CD4-positive, alpha-beta T cell treated with Interleukin-10 for 1 hour (primary cell): ENCODE measurements at places on chromosomes 2 and 18.

DNA sequence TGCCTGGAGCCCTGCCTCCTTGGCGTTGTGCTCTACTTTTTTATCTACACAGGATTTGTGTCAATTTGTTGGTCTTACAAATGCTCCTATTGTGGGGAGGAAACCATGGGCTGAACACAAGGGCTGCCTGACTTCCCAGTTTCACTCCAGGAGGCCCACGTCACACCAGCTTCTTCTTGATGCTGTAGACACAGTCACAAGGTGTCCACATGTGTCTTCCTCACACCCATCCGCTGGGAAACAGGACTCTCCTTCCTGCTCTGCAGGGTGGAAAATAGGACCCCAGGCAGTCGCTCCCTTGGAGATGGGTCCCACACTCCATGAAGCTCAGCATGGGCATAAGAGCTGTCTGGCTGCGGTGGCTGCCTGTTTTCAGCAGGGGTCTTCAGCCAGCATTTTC lies 468.2 kb downstream of the EPHA4 start:
- no peak for DNase-seq

DNA sequence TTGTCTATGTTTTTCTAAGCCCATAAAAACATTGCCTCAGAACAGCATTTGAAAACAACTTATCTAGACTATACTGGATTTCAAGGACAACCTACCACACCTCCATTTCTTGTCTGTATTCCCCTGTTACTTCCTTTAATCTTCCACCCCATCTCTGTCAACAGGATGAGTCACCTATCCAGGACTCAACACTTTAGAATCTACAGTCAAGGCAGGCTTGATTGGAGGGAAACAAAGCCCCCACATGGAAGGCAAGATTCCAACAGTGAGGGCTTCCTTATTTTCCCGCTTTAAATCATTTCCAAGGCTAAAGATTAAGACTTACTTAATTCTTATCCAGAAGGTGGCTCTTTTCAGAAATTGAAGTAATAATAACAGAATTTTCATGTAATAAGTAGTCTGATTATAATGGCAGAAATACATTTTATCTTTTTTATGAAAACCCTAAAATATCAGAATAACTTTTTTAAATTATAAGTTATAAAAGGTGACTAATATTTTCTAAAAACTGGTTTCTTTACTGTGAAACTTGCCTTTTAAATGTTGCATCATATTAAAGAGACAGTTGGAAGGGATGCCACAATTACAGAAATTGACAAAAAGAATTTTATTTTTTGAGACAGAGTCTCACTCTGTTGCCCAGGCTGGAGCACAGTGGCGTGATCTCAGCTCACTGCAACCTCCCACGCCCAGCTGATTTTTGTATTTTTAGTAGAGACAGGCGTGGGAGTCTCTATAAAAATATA lies 138.7 kb upstream of the CCDC150 start:
- no peak for DNase-seq

DNA sequence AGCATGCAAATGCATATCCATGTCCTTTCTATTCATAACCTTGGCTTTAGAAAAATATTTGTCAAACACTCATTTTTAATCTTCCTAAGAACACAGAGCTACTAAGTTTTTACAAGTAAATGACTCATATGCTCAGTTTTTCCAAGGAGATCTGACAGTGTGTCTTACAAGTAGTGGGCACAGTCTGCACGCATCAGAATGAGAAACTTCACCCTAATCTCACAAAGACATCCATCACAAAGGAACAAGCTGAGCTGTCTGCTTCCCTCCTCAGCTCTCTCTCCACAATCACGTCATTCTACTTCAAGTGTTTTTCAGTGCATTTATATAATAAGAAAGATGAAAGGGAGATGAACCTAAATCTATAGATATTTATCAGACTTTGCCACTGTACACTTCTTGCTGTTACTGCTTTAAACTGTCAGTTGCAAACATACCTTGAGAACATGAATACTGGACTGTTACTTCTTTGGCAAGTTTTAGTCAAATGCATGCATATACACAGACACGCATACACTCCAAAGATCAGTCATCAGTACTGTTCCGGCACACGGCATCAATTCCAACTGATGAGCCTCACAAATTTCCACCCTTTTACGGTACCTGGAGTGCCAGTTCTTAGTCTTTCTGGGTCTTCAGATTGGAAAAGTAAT lies 75.7 kb downstream of the RBMS1 start:
- DNase-seq = no peak

GRCh38 chr18:25786758-25787157 lies 303.7 kb downstream of the SS18 start:
- DNase-seq = no peak

DNA sequence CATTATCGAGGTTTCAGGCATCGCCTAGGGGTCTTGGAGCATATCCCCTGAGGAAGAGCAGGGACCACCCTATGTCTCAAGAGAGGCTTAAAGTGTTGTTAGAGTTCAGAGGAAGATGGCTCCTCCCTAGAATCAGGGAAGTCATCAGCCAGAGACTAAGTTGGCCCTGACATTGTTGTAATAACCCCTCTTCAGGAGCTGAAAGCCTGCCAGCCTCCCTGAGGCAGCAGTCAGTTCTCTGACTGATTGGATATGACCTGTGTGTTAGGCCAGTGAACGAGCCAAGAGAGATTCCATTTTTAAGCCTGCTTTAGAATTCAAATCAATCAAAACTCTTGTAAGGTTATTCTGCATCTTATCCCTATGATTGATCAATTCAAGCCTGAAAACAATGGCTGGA lies 34.9 kb downstream of the ARHGAP28 start:
- no peak for DNase-seq

DNA sequence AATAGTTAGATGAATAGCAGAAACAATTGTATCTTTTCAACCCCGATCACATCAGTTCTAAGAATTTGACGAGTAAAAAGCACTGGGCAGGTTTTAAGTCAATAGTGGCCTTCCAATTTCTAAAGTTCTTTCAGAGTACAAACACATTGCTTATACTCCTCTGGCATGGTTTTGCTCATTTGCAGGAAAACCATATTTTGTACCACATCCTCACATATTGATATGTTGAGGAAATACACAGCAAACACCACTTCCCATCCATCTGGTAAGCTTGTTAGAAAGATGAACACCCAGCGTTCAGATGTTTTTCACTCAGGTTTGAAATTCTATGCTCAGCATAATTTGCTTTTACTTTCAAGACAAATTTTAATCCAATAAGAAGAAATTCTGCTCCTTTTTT lies 344.6 kb upstream of the ACVR2A start:
- DNase-seq = peak; percentile 38

GRCh38 chr2:84629550-84629949 lies 113.3 kb downstream of the DNAH6 start:
- DNase-seq = no peak

- no peak for DNase-seq
These were observed 2.5 kb upstream of the SPP2 start for GRCh38 chr2:234048049-234048448.

DNA sequence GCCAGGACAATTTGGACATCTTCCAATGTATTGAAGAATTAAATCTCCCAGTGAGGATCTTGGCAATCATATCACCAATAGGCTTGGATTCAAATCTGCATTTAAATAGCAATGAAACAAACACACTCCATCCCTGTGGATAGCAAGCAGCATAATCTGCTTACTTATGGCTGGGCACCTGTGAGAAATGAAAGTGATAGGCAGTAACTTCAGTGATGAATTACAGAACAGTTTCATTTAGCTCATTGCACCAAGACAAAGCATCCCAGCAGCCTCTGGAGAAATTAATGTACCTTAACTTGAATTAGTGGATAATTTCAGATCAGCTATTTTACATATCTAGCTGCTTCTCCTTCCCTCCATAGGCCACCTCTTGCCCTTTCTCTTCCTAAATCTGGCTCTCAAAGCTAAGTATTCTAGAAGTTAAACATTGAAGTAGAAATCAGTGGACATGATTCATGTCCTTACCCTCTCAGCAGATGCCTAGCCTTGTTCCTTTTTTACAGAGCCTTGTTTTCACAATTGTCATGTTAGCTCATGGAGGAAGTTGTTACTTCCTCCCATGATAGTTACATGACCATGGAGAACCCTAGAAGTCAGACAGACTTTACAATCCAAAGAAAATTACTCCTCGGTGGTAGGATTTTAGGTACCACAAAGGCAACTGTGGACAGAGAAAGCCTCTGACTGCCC lies 88.5 kb upstream of the TACR1 start:
- no peak for DNase-seq

DNA sequence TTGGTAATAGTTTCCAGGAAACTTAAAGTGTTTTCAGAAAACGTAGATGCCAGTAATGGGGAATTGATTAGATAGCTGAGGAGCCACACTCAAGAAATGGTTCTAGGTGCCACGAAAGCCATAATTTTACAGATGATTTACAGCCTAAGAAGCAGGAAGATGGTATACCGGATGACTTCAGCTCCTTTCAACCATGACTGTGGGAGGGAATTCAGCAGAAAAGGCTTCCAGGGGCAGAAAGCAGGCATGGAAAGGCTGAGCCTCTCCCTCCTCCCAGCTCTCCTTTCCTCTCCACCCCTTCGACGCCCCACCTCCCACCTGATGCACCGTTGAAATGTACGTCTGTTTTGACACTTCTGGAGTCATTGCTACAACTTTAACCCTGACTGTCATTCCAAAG lies 68.6 kb upstream of the SMIM21 start:
- DNase-seq = no peak

- no peak for DNase-seq
These were observed 152.5 kb downstream of the DTNA start for GRCh38 chr18:34862561-34862960.

DNA sequence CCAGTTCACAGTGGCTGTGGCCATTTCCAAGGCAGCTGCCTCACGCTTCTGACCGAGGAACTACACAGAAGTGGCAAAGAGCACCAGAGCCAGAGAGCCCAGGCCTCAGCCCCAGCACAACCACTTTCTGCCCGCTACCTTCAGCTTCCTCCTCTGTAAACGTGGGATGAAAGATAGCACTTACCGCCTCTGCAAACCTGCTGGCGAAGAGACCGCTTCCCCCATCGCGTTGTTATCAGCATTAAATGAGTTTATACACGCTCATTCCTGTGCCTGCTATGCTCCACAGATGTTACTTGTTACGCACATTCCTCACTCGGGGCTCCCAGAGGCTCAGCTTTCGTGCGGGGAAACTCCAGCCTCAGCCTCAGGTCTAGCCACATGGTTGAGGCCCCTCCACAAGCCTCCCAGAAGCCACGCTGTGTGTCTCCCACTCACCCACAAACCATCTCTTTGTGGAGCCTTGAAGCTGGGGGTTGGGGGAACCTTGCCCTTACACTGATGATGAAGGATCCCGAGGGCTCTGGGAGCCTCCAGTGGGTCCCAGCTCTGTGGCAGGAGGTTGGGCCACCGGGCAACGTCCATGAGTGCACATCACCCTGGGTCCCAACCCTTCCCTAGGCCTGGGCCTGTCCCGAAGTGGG lies 63.3 kb upstream of the SMAD7 start:
- DNase-seq = no peak

DNA sequence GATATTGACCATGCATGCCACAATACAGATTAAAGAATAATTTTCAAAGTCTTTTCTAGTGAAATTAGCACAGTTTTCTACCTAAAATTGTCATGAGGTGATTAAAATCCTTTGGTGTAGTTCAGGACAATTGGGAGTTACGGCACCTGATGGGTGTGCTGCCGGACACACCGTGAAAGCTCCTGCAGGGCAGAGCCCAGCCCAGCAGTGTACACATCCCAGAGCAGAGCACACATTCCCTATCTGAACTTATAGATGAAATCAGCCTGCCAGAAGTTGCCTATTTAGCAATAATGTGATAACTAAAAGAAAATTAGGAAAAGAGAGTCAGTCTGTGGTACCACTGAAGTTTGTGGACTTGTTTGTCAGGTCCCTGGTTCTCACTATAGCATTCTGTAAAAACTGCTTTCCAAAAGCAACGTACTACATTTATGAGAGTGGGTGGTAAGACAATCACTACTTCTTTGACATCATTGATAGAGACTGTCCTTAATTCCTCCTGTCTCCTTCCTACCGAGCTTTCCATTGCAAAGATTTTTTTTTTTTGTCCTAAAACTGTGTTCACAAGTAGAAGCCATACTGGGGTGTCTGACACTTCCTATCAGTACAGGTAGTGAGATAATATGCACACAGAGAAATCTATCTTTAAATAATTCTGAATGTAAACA lies 3.4 kb downstream of the CYTIP start:
- peak; percentile 47 for DNase-seq

- no peak for DNase-seq
These were observed 137.0 kb downstream of the UBE2E3 start for GRCh38 chr2:181117206-181117925.

- no peak for DNase-seq
These were observed 67.5 kb upstream of the DTNB start for GRCh38 chr2:25740810-25741381.

DNA sequence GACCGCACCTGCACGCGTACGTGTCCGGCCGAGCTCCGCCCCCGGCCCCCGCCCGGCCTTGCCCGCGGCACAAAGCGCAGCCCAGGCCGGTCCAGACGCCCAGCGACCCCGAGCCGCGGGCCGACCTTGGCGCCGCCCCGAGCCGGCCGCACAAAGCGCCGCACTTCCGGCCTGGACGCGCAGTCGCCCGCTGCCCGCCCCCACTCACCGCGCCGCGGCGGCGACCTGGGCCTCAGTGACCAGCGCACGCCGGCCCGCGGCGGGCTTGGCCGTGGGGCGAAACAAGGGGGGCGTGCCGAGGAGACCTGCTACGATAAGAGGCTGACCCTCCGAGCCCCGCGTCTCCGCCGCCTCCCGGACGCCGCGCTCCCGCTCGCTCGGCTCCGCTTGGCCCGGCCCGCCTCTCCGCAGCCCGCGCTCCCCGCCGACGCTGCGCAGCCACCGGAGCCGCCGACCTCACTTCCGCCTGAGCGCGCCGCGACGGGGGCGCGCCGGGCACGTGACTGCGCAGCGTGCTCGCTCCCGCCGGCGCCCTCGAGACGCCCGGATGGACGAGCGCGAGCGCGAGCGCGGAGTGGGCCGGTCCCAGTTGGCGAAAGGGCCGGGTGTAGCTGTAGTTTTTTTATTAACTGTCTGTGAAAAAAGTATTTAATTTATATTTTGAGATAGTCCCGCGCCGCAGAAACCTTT lies at the start of gene FAM168B:
Gene FAM168B, minus strand, starts transcription at position 455 of the 690 bp plus-strand sequence. CDS start 10,814 bp downstream, outside the sequence.
- DNase-seq = peak; percentile 91

DNA sequence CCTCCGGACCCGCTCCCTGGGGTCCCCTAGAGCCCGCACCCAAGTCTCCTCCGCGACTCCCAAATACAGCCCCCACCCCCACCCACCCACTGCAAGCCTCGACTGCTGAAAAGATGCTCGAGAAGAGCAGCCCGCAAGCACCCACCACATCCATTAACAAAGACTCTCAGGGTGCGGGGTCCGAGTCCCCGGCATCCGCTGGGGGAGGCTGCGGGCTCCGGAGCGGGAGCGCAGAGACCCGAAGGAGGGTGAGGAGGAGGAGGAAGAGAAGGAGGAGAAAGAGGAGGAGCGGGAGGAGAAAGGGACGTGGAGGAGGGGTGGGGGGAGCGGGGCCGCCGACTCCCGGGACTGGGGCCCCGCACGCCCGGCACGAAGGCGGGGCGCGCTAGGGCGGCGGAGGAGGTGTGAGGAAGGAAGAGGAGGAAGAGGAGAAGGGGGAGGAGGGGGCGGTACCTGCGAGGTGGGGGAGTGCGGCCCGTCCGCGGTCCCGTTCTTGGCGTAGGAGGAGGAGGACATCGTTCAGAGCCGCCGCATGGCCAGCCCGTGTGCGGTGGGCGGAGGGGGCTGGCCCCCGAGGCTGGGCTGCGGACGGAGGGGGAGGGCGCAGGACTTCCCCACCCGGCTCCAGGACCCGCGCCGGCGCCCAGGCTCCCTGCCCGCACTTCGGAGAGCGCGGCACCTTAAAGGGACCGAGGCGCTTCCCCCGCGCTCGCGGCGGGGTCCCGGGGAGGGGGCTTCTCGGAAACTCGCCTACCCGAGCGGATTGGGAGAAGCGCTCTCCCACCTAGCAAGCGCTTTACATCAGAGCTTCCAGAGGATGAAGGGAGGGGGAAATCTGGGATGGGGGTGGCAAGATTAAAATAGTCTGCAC lies at the start of gene CACNB4:
Gene CACNB4, minus strand, starts transcription at position 549 of the 871 bp plus-strand sequence.
- no peak for DNase-seq
